Stimulated activated CD8-positive, alpha-beta memory T cell treated with anti-CD3 and anti-CD28 coated beads, Interleukin-4, amount 100 ng/mL, for 1 hour (primary cell): ENCODE measurements at places on chromosomes 7 and 10.

GRCh38 chr7:115125750-115126149 is 203.9 kb downstream of the MDFIC start:
- no peak for DNase-seq

DNA sequence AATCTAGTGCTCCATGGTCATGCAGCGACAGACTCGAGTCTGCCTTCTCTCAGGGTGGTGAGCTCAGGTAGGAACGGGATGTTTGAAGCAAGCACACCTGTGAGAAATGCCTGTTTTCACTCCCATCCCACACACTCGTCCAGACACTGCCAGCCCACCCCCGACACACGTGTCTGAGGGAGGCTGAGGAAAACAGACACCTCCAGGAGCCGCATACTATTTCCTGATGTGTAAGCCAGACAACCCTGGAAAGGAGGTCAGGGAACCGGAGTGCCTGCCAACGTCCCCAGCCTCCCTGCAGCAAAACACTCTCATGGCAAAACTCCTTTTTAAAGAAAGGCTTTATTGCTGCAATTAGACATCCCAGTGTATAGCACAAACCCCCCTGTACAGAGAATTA is 80.2 kb downstream of the ALOX5 start:
- no peak for DNase-seq

- DNase-seq, result no peak
Measured at GRCh38 chr7:11335947-11336346, 362.3 kb downstream of the PHF14 start.

- no peak for DNase-seq
Measured at GRCh38 chr10:89115876-89116627, 91.1 kb downstream of the CH25H start.

DNA sequence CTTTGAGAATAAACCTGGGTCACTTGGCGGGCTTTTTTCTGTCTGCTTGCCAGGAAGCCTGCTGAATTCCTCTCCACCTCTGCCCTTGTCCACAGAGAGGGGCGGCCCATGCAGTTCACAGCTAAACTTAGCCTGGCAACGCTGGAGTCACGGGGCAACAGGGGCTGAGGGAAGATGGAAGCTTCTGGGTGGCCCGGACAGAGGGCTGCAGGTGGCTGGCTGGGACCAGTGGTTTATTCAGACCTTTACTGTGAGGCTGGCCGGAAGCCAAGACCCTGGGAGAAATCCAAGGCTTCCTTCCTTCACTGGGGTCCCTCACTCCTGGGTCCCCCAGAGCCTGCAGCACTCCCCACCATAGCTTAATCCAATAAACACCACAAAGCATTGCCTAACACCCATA is 17.0 kb downstream of the ITPRIP start:
- DNase-seq, result no peak

- no peak for DNase-seq
Measured at GRCh38 chr7:40656349-40656748, 521.5 kb downstream of the SUGCT start.

GRCh38 chr7:66950763-66951162 is 29.7 kb downstream of the TMEM248 start:
- DNase-seq, result no peak

DNA sequence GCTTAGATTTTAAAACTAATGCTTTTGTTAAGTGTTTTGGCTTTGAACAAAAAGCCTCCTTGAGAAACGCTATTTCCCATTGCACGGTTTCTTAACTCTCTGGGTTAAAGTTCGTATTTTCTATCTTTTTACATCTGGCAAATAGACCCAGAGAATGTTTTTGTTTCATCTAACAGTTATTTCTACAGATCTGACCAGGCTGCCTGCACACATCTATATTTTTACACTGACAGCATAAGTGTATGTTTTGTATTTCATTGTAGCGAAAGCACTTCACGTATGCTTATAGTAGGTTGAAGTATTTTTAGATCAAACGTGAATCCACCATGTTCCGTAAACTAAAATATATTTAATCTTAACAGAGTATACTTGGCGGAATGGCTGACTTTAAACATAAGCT is 477.3 kb downstream of the SDK1 start:
- DNase-seq, result no peak

DNA sequence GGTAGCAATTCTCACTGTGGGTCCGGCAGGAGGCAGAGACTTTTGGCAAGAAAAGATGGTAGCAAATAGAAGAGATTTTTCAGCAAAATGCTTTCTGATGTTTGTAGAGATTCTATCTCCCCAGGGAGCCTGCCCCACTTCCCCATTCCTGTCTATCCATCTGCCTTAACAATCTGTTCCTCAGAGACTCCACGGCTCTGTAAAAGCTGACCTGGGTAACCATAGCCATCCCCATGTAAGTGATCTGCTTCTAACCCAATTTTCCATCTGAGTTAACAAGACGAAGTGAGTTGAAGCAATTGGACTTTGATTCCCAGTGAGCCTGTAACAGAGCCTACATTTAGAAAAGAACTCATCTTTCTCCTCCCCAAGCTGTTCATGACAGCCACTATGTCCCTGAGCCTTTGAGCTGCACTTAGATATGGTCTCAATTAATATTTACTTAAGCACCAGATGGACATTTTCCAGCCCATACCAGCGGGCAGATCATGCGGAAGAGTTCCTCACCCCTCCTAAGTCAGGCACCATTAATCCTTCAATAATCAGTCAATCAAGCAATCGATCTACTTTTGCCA is 896.1 kb downstream of the CCSER2 start:
- DNase-seq, result no peak
